ENCODE measurements at places on chromosomes 13 and 19. TPM values are rescaled to one million over a fixed set of nuclear protein-coding genes. Genes with fewer than 3 reads are reported as not detected.

Gene KCTD15
- 38.2 TPM for total RNA-seq

Gene PROZ
- not detected for total RNA-seq

Gene SPTBN4
- total RNA-seq = 0.34 TPM

Gene NLRP9
- not detected for total RNA-seq

Gene OR7A5
- total RNA-seq = not detected

Gene ANKLE1
- total RNA-seq = 0.22 TPM

Gene PNMA8B
- not detected for total RNA-seq

Gene ANGPTL4
- 650 TPM for total RNA-seq

Gene ZNF599
- total RNA-seq = 3.2 TPM

Gene NCR1
- not detected for total RNA-seq

Gene SHC2
- 0.60 TPM for total RNA-seq

Gene REXO1
- total RNA-seq = 20.6 TPM

Gene AMH
- 24.5 TPM for total RNA-seq

Gene ATP8A2
- not detected for total RNA-seq

Gene TNNI3
- total RNA-seq = 7.7 TPM

Gene MPND
- total RNA-seq = 12.4 TPM

Gene OVOL3
- total RNA-seq = 0.78 TPM

Gene KLK7
- total RNA-seq = not detected

Gene PNKP
- total RNA-seq = 47.8 TPM

Gene MARK4
- total RNA-seq = 5.9 TPM

Gene ZGLP1
- total RNA-seq = 1.7 TPM

Gene LSR
- 13.2 TPM for total RNA-seq
